Cardiac atrium fibroblast (primary cell): ENCODE measurements at places on chromosomes 5 and 9. TPM values are rescaled to one million over a fixed set of nuclear protein-coding genes. Genes with fewer than 3 reads are reported as not detected.

The BAAT gene
- 0.16 TPM in 1 of 2 replicates, not detected in the other for total RNA-seq

The MBLAC2 gene
- 4.2 and 4.4 TPM in 2 replicates for total RNA-seq

The PCDHGA10 gene
- 3.4 and 5.0 TPM in 2 replicates for total RNA-seq

The SPINK4 gene
- total RNA-seq = not detected in 2 replicates

The LHFPL2 gene
- 17.3 and 28.5 TPM in 2 replicates for total RNA-seq

The DRD1 gene
- total RNA-seq = not detected in 2 replicates

The ZNF483 gene
- under 0.01 and 0.18 TPM in 2 replicates for total RNA-seq

The TMEM252 gene
- total RNA-seq = not detected in 2 replicates

The ERBIN gene
- total RNA-seq = 26.4 and 37.4 TPM in 2 replicates

The COL27A1 gene
- total RNA-seq = 5.8 and 10.3 TPM in 2 replicates

The SIT1 gene
- total RNA-seq = 1.3 TPM in 1 of 2 replicates, not detected in the other

The LECT2 gene
- total RNA-seq = not detected in 2 replicates

The TLR4 gene
- total RNA-seq = 28.2 and 29.8 TPM in 2 replicates

The LMBRD2 gene
- total RNA-seq = 6.1 and 8.6 TPM in 2 replicates

The GPSM1 gene
- total RNA-seq = 35.8 and 43.7 TPM in 2 replicates

The ZNF608 gene
- 10.3 and 12.2 TPM in 2 replicates for total RNA-seq

The ZNF454 gene
- 1.1 and 1.9 TPM in 2 replicates for total RNA-seq

The FGF10 gene
- total RNA-seq = 0.32 TPM in 1 of 2 replicates, not detected in the other

The PRRT1B gene
- total RNA-seq = not detected in 2 replicates

The ORM1 gene
- total RNA-seq = not detected in 2 replicates

The SOHLH1 gene
- total RNA-seq = not detected in 2 replicates

The RPP25L gene
- 27.7 and 48.4 TPM in 2 replicates for total RNA-seq

The FOXI1 gene
- total RNA-seq = not detected in 2 replicates

The LMNB1 gene
- total RNA-seq = 19.9 and 24.5 TPM in 2 replicates

The LRRC70 gene
- 0.18 and 0.97 TPM in 2 replicates for total RNA-seq

The TSLP gene
- total RNA-seq = 0.32 and 0.72 TPM in 2 replicates

The LCP2 gene
- total RNA-seq = not detected in 2 replicates
